ENCODE measurements at places on chromosomes 6 and 20. TPM values are rescaled to one million over a fixed set of nuclear protein-coding genes. Genes with fewer than 3 reads are reported as not detected.

- no peak for DNase-seq
These were observed 9.2 kb downstream of the ITPA start for GRCh38 chr20:3218307-3218988.

- no peak for DNase-seq
These were observed 242.6 kb downstream of the SMOC2 start for GRCh38 chr6:168683621-168684020.

- DNase-seq, result no peak
These were observed 181.2 kb downstream of the AIG1 start for GRCh38 chr6:143241911-143242310.

Gene GSTA1
- total RNA-seq, result not detected

Gene GATA5
- 27.5 TPM for total RNA-seq

All from mesothelial cell of epicardium (in vitro differentiated cells).